ENCODE measurements at places on chromosomes 16 and 17.

DNA sequence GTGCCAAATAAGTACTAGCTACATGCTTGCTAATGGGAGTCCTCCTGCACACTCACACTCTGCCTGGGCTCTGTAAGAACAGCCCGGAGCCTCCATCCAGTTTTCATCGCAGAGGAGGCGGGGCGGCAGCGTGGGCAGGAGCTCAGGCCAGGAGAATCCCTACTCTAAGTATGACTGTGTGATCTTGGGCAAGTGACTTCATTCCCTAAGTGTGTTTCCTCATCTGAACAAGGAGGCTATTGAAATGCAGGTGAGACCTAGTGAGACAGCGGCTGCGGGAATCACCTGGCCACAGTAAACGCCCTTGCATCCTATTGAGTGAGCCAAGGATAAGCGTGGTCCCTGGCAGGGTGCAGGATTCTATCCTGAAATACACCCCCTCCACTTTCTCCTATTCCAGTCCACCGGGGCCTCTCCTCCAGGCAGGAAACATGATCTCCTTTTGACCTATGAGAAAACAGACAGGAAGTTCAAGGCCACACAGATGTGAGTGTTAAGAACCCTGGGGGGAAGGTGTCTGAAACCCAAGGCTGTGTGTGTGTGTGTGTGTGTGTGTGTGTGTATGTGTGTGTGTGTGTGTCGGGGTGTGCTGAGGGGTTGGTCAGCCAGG, 5.2 kb upstream of the RAI1 start:
- H3K4me3 ChIP-seq: no peak overlapping the region
- no peak for DNase-seq
- H3K27me3 ChIP-seq: peaks cover 6% of the 10 kb centered on the region
- peak overlapping the region; percentile 16 for H3K27ac ChIP-seq
- no peaks in the 10 kb centered on the region for H3K36me3 ChIP-seq

GRCh38 chr16:67943619-67944504, at the start of gene LCAT:
Gene LCAT (minus strand): TSS chr16:67944120. CDS start chr16:67944101, 19 bp downstream.
- no peak for DNase-seq
- peaks cover 14% of the 10 kb centered on the region for H3K4me1 ChIP-seq
- H3K4me3 ChIP-seq: no peak within 1 kb of the TSS
- no peaks in the 10 kb centered on the region for H3K36me3 ChIP-seq
- H3K27ac ChIP-seq: no peak within 1 kb of the TSS

DNA sequence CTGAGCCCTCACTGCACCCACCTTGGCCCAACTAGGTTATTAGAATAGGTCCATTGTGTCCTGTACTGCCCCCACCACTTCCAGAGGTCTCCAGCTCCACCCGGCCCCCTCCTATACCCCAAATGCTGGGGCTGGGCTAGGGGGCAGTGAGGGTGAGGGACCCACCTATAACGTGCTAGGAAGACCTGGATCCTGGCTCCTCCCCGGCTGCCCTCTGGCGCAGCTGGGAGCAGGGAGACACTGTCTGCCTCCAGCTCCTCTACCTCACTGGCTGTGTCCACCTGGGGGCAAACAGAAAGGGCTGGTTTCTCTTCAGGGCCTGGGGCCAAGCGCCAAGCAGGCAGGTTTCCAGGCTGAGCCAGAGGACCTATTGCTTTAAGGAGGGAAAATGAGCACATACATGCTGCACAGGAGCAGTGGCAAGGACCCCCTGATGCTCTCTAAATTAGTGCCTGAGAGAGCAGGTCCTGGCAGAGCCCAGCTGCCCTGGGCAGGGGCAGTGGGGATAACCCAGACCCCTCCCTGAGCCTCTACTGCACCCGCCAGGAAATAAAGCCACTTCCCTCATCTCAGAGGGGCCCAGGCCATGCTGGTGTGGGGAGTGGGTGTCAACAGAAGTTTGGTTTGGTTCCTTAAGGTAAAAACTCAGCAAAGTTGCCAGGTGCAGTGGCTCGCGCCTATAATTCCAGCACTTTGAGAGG, 12.2 kb downstream of the TSPOAP1 start:
- no peak for DNase-seq
- peaks cover 30% of the 10 kb centered on the region for H3K4me1 ChIP-seq
- H3K4me3 ChIP-seq: no peak overlapping the region
- peaks cover 13% of the 10 kb centered on the region for H3K36me3 ChIP-seq
- no peaks in the 10 kb centered on the region for H3K27me3 ChIP-seq
- peak overlapping the region; percentile 85 for H3K27ac ChIP-seq

DNA sequence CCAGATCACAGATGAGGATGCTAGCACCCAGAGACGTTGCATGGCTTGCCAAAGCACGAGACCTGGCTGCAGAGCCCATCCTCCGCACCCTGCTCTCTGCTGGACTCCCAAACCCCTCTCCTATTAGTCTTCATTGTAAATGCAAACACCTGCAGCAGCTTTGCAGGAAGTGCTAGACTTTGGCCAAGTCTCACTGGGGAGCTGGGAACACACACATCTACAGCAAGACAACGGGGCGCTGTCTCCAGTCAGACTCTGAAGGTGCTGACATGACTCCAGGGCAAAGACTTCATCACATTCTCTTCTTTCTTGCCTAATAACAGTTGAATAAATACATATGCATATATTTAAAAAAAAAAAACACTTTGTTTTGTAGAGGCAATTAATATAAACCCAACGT, 43.8 kb downstream of the CYTH1 start:
- peak overlapping the region; percentile 94 for H3K27ac ChIP-seq
- DNase-seq: peak; percentile 48
- no peaks in the 10 kb centered on the region for H3K27me3 ChIP-seq
- H3K36me3 ChIP-seq: no peaks in the 10 kb centered on the region

DNA sequence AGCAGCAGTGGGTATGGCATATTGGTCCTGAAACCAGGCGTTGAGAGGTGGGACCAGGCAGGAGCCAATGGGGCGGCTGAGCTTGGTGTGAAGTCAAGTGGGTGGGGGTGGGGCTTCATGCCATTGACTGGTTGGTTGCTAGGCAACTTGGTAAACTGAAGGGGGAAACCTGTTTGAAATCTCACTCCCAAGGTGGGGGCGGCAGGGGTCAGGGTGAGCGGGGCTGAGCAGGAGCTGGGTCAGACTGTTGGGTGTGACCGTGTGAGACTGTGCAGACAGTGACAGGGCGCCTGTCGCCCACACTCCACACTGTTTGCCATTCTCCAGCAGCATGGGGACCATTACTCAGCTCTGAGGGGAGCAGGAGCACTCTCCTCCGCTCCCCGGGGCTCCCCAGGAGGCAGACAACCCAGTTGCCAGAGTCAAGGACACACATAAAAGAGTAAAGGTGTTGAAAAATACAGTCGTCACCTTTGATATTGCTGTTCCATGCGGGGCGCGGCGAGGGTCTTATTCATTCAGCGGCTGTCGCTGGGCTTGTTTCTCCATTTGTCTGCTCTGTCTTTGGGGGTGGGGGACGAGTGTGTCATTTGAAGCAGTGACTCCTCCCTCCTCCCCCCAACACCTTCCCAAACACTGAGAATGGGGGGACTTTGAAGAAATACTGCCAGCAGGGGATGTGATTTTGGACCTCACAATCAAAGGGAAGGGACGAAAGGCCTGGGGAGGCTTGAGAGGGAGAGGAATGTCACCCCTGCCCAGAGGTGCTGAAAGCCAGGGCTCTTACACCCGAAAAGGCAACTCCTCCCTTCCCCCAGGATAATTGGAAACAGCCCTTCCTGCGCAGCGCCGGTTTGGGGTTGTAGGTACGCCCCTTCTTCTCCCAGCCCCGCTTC, 1.2 kb upstream of the EFNB3 start:
- no peak overlapping the region for H3K27ac ChIP-seq
- H3K27me3 ChIP-seq: peaks cover 33% of the 10 kb centered on the region
- H3K4me3 ChIP-seq: no peak overlapping the region
- H3K4me1 ChIP-seq: peaks cover 14% of the 10 kb centered on the region
- H3K36me3 ChIP-seq: peaks cover 5% of the 10 kb centered on the region
- DNase-seq: no peak

DNA sequence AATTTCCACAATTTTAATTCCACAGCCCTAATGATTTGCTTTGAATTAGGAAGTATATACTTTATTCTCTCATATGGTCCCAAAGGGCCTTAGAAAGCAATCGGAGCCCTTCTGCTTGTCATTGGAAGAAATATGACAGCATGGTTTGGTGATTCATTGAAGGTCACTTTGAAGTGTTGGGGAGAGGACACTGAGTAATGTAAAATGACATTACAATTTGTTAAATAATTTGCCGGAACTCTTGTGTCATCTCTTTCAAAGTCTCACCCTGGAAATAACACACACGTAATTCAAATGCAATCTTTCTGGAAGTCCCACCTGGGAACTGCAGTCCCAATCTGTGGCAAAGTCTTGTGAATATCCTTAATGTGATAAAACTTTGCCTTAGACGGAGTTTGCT, 59.8 kb downstream of the BMERB1 start:
- no peaks in the 10 kb centered on the region for H3K36me3 ChIP-seq
- H3K4me3 ChIP-seq: no peak overlapping the region

- no peaks in the 10 kb centered on the region for H3K36me3 ChIP-seq
- DNase-seq: peak; percentile 87
- H3K27me3 ChIP-seq: no peaks in the 10 kb centered on the region
- H3K27ac ChIP-seq: peak overlapping the region; percentile 98
Measured at GRCh38 chr17:36722121-36722902, 120.9 kb downstream of the MRM1 start.

DNA sequence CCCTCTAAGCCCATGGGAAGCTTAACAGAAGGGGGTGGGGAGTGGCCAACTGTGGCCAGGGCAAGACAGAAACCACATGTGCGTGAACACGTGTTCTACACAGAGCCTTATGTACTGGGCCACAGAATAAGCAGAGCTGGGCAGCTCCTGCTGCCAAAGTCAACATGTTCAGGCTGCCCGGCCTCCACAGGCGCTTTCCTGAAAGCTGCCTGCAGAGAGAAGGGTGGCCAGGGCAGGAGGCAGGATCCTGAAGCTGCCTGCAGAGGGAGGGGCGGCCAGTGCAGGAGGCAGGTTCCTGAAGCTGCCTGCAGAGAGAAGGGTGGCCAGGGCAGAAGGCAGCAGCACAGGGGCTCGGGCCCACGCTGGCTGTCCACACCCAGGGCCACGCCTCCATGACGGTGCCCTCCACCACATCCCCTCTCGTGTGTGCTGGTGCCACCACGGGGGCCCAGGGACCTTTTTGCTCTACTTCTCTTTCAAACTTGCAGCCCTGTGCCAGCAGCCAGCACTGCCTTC, 79.5 kb downstream of the ANKRD11 start:
- peak overlapping the region; percentile 26 for H3K4me3 ChIP-seq
- DNase-seq: no peak
- H3K27me3 ChIP-seq: no peaks in the 10 kb centered on the region
- peak overlapping the region; percentile 32 for H3K27ac ChIP-seq
- H3K36me3 ChIP-seq: no peaks in the 10 kb centered on the region

Measured in natural killer cell treated with Interleukin-12 subunit alpha and Interleukin-12 subunit beta and Interleukin-15 and Interleukin-18, amount 100 ng/mL, for 72 hours (primary cell).